ENCODE measurements at places on chromosomes 11 and 22.

DNA sequence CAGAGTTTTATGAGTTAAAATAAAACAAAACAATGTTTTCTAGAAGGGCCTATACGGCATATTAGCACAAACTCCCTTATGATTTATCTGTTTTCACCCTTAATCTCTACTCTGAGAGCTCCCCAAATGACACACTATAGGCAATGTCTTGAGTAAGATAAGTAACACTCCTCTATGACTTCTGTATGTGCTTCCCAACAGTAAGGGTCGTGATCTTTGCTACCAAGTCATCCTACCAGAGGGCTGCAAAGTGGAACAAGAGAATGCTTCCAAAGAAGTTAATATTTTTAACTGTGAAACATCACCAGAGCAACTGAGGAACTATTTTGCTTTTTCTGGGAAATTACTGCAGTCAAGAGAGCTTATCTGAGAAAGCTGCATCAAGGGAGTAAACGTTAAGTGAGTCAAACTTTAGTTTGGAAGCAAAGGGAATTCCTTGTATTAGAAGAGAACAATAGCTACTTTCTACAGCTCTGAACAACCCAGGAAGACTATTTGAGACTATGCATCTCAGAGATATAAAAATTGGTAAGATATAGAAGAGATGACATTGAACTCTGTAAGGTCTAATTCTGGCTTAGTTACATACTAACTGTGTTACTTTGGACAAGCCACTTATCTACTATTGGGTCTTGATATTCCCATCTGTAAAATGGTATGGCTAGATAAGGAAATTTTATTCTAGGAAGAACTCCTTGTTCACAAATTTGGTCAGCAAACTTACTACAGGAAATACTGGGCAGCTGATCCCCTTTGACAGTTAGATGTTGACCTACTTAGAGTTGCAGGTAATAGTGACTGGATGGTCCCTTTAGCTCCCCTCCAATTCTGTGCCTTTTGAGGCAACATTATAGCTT lies 43.7 kb upstream of the CCDC34 start:
- DNase-seq: no peak

DNA sequence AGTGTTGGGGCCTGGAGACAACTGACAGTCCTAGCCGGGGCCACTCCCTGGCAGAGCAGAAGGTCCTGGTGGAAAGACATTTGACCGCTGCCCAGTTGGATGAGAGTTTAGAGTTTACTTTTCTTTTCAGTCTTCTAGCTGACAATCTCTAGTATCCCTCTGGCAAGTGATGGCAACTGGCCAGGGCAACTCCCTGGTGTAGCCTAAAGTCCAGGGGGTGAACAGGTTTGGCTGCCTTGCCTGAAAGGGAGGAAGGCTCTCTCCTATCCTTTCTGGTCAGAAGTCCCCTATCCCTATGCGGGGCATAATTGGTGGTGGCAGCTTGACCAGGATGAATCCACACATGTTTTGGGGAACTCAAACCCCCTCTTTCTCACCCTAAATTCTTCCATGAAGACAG lies 16.8 kb upstream of the MSANTD2 start:
- no peak for DNase-seq

DNA sequence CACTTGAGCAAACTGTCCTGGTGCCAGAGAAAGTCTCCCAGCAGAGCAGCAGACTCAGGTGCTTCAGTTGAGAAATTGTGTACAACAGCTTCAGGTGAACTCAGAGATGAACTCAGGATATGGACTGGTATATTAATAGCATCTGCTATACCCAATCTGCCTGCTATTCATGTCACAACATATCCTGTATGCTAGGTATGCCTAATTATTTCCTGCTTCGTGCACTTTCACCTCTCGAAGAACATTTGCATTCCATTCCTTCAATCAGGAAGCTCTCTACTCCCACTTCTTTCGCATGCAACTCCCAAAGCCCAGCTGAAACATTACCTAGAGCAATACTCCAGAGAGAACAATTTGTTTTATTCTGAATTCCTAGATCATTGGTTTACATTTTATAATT lies 207.7 kb downstream of the KCNA4 start:
- no peak for DNase-seq

GRCh38 chr22:11613898-11614755 lies 3913.9 kb upstream of the OR11H1 start:
- no peak for DNase-seq

GRCh38 chr11:85569525-85569924 lies 57.6 kb downstream of the DLG2 start:
- DNase-seq: no peak

- DNase-seq: no peak
These were observed 669 bp downstream of the RPL27A start for GRCh38 chr11:8683115-8683807.

GRCh38 chr22:42893371-42894150 lies 36.5 kb upstream of the ARFGAP3 start:
- DNase-seq: no peak

DNA sequence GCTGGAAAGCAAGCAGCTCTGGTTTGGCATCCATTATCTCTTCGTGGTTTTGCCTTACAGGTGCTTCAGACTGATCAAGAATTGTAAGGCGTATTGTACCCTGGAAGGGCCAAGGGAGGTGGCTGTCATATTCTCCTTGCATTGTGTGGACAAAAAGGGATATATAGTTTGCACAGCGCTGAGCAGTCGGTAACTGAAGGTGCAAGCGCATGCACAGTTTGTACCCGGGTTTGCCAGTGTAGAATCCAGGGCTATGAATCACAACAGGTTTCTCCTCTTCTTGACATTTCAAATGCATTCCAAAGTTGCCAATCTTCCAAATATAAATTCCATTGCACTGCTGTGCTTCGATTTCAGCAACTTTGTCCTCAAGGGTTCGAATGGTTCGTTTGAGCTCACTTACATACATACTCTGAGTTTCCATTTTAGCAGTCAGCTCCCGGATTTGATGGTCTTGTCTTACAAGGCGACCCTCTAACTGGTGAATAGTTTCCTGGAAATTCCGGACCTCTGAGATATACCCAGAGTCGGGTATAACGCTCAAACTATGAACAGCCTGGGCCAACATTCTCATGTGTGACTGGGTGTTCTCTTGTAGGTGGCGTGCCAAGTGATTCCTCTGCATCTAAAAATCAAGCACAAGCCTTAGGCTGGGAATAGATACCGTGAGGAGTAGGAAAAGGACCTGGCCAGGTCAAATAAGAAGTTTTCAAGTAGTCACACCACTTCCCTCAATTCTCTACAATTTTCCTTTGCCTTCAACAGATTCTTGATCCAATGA lies 19.9 kb downstream of the TRAF6 start:
- DNase-seq: no peak

- DNase-seq: no peak
These were observed 4.0 kb downstream of the NAP1L4 start for GRCh38 chr11:2987881-2988861.

DNA sequence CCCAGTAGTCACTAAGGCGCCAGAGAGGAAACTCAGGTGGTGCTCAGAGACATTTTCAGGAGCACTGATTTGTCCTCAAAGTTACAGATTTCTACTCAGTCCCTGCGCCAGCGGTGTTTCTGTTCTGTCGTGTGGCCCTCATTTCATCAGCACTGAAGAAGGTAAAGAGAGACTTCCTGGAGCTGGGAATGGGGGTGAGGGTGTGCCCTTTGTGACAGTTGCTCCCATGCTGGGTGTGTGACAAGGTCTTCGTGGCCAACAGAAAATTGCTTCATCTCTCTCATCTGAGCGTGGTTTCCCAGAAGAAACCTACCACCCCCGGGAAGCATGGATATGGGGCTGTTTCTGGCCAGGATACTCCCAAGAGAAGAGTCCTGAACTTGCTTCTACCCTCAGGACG lies 2.0 kb upstream of the PPARA start:
- DNase-seq: no peak
